Head of caudate nucleus (tissue), 42 donors: ENCODE measurements at places on chromosomes 7 and 10.
A peak's percentile ranks its signal among the peaks of the same experiment; 100 is the strongest.

DNA sequence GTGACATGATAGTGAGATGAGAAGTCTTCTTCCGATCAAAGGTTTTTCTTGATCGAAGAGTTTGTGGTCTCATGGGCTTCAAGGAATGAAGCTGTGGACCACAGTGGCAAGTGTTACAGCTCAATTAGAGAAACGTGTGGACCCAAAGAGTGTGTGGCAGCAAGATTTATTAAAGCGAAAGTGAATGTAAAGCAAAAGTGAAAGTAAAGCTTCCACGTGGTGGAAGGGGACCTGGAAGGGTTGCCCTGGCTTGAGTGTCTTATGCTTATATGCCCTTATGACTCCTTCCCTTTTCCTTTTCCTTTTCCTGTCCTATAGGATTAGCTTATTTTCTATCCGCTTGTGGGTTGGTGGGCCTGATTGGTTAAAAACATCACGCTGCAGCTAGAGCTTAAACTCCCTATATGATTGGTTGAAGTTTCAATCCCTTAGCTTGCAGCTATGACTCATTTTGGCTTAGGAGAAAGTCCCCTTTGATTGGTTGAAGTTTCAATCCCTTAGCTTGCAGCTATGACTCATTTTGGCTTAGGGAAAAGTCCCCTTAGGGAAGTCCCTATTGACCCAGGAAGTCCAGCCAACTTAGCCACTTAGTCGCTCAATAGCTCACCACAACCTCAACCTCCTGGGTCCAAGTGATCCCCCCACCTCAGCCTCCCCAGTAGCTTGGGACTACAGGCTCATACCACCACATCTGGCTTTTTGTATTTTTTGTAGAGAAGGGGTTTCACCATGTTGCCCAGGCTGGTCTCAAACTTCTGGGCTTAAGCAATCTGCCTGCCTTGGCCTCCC is 34.7 kb downstream of the MRPS24 start:
- no peak for DNase-seq

DNA sequence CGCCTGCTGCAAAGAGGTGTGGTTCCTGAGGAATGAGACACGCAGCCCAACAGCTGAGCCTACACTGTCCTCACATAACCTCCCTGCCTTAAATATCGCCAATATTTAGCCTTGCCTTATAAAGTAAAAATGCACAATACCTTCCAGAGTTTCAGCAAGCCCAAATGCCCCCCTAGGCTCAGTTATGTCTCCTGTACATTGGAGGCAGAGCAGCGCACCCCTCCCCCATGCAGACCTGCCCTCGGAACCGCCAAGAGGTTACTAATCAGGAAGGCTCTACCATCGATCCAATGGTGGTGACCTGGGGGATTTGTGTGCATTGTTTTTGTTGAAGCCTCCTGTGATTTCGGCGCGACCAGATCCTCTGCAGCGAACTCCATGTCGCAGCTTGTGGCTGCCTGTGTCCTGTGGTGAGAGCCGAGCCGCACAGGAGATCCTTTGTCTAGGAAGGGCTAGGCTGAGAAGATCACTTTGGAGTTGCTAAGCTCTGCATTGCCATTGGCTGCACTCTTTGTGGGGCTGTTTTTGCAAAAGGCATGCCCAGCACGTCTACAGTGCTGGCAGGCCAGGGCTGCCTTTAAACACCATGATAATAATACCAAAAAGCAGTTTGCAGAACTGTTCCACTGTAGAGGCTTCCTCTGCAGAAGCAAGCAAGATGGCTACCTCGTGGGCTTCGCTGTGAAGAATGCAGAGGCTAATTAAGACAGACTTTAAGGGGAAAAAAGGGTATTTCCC is 40.1 kb downstream of the TET1 start:
- DNase-seq = peak; percentile 85

GRCh38 chr10:76353237-76353851 is 921.9 kb downstream of the LRMDA start:
- no peak for DNase-seq

DNA sequence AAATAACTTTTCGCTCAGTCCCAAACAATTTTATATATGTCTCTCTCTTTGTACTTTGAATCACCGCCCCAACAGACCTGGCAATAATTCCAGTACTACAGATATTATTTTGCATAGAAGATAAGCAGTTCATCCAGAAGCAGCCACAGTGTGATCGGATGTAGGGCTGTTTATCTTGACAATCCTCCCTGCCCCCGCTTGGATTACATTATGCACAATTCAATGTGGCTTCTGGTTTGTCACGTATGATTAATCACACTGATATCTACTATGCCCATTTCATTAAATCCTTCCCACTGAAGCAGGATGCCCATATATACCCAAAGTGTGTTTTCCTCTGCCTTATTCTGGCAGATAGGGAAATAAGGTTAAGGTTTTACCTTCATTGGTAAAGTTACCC is 115.2 kb downstream of the PDE1C start:
- DNase-seq = no peak

DNA sequence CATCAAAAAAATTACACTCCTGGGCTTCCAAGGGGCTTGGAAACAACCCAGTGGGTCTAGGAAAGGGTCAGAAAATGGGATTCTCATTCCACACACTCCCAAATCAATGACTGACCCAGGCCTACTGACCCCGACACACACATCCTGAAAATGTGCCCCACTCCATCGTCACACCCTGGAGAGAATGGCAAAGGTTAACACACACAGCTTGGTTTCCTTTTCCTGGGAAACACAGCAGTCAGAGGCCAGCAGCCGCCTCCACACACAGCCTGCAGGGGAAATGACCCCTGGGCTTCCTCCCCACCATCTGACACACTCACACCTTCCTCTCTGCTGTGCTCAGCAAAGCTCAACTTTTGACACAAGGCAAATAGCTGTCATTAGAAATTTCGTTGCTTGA is 42.9 kb downstream of the SH3PXD2A start:
- DNase-seq = no peak
